D341Med (cell line): ENCODE measurements at places on chromosomes 4 and X.

- DNase-seq, result no peak
Observed at GRCh38 chr4:89316931-89317366, 9.3 kb upstream of the GPRIN3 start.

DNA sequence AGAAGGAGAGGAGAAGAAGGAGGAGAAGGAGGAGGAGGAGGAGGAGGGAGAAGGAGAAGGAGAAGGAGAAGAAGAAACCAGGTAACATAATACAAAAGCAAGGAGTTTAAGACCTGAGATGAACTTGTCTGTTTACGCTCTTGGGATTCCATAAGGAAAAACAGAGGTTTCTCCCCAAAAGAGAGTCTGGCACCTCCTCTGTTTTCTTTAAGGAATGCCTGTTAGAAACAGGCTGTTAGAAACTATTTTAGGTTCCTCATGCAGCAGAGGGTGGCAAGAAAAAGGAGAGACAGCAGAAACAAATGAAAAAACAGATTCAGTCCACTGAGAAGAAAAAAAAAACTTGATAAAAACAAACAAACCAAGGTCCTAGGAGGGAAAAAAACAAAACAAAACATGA, 10.3 kb upstream of the FHDC1 start:
- no peak for DNase-seq

GRCh38 chrX:106716004-106716403, 10.5 kb upstream of the RNF128 start:
- DNase-seq, result no peak

DNA sequence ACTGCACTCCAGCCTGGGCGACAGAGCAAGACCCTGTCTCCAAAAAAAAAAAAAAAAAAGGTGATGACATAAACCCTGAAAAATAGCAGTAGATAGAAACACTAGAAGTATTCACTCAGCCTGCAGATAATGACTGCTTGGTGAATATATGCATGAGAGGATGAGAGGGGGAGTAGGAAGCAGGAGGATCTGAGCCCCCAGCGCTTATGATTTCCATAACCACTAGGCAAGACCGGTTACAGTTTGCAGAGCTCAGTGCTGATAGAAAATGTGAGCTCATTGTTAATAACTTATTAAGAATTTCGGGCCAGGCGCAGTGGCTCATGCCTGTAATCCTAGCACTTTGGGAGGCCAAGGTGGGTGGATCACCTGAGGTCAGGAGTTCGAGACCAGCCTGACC, 40.8 kb upstream of the SLC34A2 start:
- no peak for DNase-seq

DNA sequence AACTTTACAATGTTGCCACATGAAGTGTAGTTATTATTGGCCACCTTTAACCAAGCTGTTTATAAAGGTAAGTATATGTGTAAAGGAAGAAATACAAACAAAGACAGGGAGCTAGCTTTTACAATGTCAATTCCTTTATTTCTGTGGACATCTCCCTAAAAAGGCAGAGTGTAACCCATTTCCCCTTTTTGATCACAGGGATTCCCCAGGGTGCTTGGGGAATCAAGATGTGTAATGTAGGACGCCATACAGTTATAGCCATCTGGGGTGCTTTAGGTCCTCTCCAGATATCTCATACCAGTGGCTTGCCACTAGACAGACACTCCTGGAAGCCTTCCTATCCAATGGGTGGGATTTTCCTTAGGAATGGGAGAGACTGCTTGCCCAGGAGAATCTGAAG, 4.2 kb upstream of the CUL4B start:
- no peak for DNase-seq

GRCh38 chr4:115152081-115152480, 38.7 kb upstream of the NDST4 start:
- DNase-seq, result no peak

GRCh38 chrX:153505361-153505760, 10.6 kb downstream of the BGN start:
- no peak for DNase-seq

DNA sequence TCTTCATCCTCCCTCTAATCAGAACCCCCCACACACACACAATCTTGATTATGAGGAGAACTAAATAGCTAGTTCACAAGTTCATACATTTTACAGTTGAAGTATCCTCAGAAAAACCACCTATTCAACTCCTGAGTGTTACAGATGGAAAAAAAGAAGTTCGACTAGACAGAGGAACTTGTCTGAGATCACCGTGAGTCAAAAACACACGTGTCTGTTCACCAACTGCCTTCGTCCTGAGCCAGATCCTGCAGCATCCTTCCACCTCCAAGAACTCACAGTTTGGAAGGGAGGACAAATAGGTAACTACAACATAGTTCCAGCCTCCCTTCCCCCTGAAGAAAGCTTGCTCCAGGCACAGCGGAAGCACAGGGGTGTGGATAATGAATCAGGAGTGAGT, 19.0 kb upstream of the IRAK1 start:
- DNase-seq, result no peak

DNA sequence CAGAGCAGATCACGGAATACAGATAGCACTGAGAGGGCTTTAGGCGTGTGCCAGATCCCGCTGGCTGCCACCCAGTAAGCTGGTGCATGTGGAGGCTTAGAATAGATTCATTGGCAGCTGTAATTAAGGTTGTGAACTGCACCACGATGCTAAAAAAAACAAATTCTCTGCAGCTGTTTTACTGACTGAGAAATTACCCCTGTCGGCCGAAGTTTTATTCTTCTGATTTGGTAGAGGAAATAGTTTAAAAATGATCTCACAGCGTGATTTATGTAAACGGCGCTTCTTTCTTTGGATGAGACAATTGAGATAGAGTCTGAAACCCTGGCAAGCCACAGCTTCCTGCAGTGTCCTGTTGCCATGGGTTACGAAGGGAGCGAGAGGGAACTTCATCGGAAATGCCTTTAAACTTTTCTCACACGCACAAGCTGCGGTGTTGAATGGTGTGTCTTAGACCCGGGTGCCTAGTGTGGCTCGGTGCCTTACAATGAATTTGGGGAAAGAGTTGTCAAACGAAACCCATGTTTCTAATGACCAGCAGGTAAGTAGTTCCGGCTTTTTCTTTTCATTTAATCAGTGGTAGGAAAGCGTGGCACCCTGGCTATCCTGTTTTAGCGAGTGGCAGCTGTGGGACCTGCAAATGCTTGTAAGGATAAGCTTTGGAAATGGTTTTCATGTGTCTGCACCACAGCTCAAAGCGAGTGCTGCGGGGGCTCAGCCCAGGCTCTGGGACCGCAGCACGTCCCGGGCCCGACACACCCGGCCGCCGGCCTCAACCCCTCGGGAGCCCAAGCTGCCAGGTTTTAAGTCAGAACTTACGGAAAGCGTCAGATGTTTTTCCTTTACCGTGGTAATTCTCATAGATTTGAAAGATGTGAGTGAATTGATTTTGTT, 71.7 kb upstream of the HGFAC start:
- DNase-seq, result peak; percentile 62

- no peak for DNase-seq
Observed at GRCh38 chr4:97500423-97500822, 642.9 kb downstream of the STPG2 start.

DNA sequence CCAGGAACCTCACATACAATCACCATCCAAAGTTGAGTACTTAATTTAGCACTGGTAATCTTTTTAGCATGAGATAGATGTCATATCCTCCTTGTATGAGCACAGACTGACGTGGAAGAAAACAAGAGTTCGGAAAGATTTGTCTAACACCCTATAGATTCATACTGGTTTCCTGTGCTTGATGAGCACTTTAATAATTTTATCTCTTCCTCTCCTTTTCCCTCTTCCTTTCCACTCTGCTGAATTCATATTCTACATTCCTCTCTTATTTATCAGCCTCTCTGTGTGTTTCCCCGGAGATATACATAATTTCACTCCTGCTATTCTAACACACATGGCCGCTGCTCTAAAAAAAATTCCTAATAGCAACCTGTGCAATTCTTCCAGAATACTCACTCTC, 273.9 kb downstream of the AFF2 start:
- no peak for DNase-seq
